ENCODE measurements at places on chromosomes 7 and 10. TPM values are rescaled to one million over a fixed set of nuclear protein-coding genes. Genes with fewer than 3 reads are reported as not detected.

DRGX gene
- total RNA-seq, result not detected

ACSL5 gene
- 10.6 TPM for total RNA-seq

GJD4 gene
- not detected for total RNA-seq

SPDYE8 gene
- total RNA-seq, result not detected

MNX1 gene
- not detected for total RNA-seq

LRRC4 gene
- total RNA-seq, result 1.3 TPM

PDE1C gene
- 0.43 TPM for total RNA-seq

UCMA gene
- total RNA-seq, result not detected

TMEM26 gene
- total RNA-seq, result 0.07 TPM

ARHGEF35 gene
- total RNA-seq, result 0.53 TPM

ZNF777 gene
- total RNA-seq, result 7.4 TPM

RNF32 gene
- 0.29 TPM for total RNA-seq

GDF10 gene
- total RNA-seq, result not detected

AZGP1 gene
- total RNA-seq, result not detected

ADGRA1 gene
- not detected for total RNA-seq

MLXIPL gene
- not detected for total RNA-seq

SPAM1 gene
- not detected for total RNA-seq

TPK1 gene
- 18.2 TPM for total RNA-seq

HPS1 gene
- 25.1 TPM for total RNA-seq

MAT1A gene
- total RNA-seq, result not detected

PYROXD2 gene
- 3.5 TPM for total RNA-seq

ABI1 gene
- 71.2 TPM for total RNA-seq

LIPF gene
- not detected for total RNA-seq

COL1A2 gene
- 3.7 TPM for total RNA-seq

DYNC1I1 gene
- total RNA-seq, result 4.0 TPM

CH25H gene
- 0.57 TPM for total RNA-seq
